HuH-7 (cell line): ENCODE measurements at places on chromosomes 1 and 21.

DNA sequence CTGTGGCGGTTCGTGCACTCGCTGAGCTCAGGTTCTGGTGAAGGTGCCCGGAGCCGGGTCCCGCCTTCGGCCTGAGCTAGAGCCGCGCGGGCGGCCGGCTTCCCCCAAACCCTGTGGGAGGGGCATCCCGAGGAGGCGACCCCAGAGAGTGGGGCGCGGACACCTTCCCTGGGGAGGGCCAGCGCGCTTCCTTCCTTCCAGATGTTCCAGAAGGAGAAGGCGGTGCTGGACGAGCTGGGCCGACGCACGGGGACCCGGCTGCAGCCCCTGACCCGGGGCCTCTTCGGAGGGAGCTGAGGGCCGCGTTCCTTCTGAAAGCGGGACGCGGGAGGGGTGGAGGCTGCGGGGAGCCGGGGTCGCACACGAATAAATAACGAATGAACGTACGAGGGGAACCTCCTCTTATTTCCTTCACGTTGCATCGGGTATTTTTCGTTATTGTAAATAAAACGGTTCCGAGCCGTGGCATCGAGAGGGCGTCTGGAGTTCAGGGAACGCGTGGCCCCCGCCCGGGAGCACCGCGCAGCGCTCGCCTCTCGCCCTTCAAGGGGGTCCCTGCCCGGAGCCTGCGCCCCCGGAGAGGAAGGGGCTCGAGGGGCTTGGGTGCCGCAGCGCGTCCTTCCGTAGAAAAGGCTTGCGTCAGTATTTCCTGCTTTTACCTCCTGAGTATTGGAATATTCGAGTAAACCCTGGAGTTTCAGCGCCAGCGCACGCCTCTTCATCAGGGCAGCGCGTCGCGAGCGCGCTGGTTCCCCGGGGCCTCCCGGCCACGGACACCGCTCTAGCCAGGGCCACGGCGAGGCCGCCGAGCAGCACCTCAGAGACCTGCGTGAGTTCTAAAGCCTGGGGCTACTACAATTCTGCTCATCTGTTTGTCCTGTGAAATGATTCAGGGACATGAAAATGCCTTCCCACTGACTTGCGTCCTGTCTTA, 11.5 kb downstream of the YBEY start:
- DNase-seq = no peak

- peak; percentile 45 for DNase-seq
Observed at GRCh38 chr1:100187912-100188311, 9.9 kb upstream of the LRRC39 start.

DNA sequence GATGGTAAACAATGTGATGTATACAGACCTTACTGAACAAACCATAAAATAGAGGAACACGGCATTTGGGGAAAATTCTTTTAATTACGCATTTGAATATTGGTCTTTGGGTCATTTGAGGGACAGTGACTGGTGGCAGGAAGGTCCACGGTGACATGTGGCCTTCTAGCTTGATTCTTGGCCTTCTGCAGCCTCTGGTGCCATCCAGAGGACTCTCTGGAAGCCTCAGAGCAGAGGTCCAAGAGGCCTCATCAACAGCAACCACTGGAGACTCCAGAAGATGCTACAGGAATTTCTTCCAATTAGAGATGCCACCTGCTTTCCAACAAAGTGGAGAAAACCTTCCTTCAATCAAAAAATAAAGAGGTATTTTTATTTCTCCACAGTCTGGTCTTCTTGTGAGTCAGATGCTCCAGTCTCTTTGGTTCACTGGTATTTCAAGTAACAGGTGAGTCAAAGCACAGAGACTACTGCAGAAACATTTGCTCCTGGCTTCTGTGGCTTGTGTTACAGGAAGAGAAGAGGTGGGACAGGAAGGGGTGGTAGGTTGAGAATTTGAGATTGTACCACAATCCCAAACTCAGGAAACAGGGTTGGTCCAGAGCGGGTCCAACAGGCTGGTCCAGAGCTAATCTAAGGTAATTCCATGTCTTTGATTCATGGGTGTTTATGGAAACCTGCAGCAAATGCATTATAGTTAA, 2.7 kb upstream of the F5 start:
- no peak for DNase-seq

DNA sequence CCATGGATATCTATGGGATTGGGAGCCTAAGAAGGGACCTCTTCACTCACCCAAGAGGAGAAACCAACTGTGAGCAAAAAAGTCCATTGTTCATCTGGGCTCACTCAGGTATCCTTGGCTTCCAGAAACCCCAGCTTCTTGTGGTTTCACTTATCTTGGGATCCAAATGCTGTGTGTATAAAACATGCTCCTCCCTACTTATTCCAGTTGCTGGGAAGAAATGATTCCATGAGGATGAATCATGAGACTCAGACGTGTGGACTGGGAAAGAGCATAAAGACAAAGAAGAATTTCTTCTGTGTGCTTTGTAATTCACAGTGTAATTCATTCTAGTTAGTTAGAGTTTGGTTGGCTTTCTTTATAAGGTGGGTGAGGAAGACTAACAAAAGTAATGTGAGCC, 283.7 kb downstream of the ZNF648 start:
- DNase-seq = no peak

DNA sequence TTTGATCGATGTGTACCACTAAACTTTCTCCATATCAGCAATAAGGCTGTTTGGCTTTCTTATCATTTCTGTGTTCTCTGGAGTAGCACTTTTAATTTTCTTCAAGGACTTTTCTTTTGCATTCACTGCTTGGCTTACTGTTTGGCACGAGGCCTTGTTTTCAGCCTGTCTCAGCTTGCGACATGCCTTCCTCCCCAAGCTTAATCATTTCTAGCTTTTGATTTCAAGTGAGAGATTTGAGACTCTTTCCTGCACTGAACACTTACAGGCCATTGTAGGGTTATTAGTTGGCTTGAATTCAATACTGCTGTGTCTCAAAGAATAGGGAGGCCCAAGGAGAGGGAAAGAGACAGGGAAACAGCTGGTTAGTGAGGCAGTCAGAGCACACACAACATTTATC, 120.6 kb upstream of the KCND3 start:
- no peak for DNase-seq

- no peak for DNase-seq
Observed at GRCh38 chr1:182785181-182785580, 4.4 kb upstream of the NPL start.
